ENCODE measurements at places on chromosomes 4 and X. TPM values are rescaled to one million over a fixed set of nuclear protein-coding genes. Genes with fewer than 3 reads are reported as not detected.

The RTL9 gene
- under 0.01 TPM for total RNA-seq

The HTN1 gene
- under 0.01 TPM for total RNA-seq

- DNase-seq: no peak
Observed at GRCh38 chr4:94814237-94814636, 56.5 kb downstream of the BMPR1B start.

DNA sequence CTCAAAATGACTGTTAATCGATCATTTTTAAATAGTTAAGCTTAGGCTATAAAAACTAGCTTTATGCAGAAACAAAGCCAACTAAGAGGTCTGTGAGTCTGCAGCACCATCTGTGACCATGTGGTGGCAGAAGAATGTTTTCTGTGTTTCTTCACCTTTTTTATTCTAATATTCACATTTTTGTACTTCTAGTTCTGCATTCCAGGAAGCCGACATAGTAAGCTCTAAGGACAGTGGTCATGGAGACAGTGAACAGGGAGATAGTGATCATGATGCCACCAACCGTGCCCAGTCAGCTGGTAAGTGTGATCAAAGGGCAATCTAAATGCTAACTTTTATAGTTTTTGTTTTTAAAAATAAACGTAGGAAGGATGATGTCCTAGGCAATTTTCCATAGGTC lies 5.6 kb downstream of the PCDH10 start:
- no peak for DNase-seq

The RAI2 gene
- not detected for total RNA-seq

The SLC9B1 gene
- 0.43 TPM for total RNA-seq

DNA sequence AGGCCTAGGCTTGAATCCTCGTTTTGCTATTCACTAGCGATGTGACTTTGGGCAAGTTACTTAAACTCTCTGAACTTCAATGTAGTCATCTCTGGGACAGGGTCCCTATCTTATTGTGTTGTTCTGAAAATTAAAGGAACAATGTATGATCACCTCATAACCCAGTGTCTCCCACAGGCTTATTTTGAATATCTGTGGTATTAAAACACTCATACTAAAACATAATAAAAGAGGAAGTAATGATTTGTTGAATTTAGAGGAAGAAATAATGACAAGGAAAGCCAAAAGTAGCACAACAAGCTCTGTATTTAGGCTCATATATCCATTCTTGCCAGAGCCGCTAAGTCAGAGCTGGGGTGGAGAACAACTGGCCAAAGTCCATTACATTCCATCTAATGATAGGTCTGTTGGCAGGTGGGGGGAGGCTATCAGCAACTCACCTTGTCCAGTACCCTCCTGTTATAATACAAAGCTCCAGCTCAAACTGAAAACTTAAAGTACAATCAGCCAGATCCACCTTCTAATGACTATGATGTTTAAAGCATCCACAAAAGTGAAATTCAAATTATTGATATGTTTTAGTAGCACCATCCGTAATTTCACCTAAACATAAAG lies 64.5 kb upstream of the LSM6 start:
- no peak for DNase-seq

GRCh38 chrX:153970357-153971123 lies 1.1 kb downstream of the HCFC1 start:
- DNase-seq: peak; percentile 77

The USP17L15 gene
- total RNA-seq: not detected

GRCh38 chr4:176999935-177000543 lies 207.3 kb upstream of the VEGFC start:
- DNase-seq: no peak

GRCh38 chr4:106051514-106051913 lies 156.2 kb downstream of the NPNT start:
- DNase-seq: no peak
